Endodermal cell (in vitro differentiated cells): ENCODE measurements at places on chromosomes 1 and 21. TPM values are rescaled to one million over a fixed set of nuclear protein-coding genes. Genes with fewer than 3 reads are reported as not detected.

SELL gene
- total RNA-seq: 0.14 to 1.2 TPM (median 0.95 TPM) in 3 replicates

DNA sequence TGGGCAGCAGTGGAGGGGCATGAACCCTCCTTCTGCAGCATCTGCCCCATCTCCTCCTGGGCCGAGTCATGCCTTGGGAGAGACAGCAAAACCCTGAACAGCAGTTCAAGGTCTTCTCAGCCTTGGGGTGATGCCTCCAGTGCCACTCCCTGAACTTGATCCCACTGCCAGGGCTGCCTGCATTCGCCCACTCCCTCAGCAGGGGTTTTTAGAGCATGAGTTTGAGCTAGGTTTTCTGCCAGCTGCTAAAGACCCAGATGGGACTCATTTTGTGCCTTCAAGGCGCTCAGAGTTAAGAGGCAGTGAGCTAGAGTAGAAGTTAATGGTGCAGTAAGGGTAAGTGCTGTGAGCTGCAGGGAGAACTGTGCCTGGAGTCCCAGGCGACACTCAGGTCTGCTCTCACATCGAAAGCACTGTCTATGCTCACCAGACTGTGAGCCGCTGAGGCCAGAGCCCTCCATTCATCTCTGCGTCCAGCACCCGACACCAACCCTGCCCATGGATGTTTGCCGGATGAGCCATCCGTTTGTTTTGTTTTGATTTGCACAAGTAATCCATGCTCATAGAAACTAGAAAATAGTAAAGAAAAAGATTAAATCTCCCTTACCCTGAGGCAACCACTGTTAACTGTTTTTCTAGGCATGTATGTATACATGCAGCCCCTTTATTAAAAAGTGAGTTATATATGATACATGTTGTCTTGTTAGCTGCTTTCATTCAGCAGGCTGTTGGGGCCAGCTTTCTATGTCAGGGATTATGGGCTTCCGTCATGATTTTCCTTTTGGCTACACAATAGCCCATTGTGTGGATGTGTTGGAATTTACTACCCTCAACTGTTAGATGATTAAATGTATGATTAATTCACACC lies 67.8 kb downstream of the VPS26C start:
- DNase-seq: no peak

- DNase-seq: no peak
These were observed 8.3 kb downstream of the SHISAL2A start for GRCh38 chr1:52641307-52641706.

SLFNL1 gene
- total RNA-seq: not detected in 3 replicates

DNA sequence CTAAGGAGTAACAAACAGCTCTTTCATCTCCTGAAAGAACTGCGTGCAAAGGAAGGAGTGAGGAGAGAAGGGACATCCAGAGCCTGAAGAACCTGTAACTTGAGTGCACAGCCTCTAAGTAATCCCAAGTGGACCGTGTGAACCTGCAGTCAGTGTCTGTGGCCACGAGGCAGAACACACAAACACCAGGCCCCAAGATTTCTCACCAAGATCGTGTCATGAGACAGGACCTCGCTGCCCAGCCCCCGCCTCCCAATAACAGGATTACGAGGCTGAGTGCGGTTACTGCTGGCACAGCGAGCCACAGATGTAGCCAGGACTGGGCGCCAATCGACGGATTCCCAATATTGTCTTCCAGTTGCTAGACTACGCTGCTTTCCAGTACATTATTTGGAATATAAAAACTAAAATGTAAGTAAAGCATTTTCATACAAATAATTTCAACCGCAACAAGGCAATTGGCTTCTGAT lies 101.3 kb upstream of the SLC25A33 start:
- DNase-seq: peak; percentile 72
